Caudate nucleus (tissue), 63 donors: ENCODE measurements at places on chromosomes 5 and 9.

GRCh38 chr5:139273322-139273571, 20.3 kb upstream of the MATR3 start:
- no peak for DNase-seq

DNA sequence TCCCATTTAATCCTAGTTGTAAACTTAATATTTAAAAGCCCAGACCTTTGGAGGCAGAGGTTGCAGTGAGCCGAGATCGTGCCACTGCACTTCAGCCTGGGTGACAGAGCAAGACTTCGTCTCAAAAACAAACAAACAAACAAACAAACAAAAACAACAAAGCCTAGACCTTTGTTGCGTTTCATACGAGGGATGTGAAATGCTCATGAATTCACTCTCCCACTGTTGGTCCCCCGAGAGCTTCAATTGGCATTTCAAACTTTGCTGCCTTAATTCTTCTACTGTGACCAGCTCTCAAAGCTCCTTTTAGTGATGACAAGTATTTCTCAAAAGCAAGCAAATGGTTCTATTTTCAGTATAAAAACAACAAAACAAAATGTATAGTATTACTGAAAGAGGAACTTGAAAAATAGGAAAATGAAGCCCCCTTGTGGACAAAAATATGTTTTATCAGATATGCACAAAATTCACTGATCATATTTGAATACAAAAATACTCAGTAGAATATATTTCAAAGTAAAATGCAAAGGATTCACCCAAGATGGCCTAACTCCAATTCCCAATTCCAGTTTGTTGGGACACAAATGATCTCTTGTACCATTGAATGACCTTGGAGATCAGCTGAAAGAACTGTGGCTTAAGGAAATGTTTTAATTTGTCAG, 140.4 kb downstream of the ESM1 start:
- no peak for DNase-seq

GRCh38 chr9:78778861-78779374, 482.0 kb downstream of the PSAT1 start:
- DNase-seq, result no peak

GRCh38 chr9:121788686-121789366, 137.4 kb downstream of the DAB2IP start:
- DNase-seq, result no peak

DNA sequence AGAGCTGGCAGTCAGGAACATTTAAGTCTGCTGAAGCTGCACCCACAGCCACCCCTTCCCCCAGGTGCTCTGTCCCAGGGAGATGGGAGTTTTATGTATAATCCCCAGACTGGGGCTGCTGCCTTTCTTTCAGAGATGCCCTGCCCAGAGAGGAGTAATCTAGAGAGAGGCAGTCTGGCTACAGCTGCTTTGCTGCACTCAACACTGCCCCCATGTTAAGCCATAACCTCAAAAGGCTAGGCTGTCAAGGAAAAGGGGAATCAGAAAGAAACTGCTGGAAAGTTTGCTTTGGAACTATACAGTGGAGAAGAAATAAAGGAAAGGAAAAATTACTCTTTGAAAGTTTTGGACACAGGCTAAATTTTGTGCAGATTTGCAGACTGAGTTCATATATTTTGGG, 127.2 kb downstream of the MACIR start:
- DNase-seq, result no peak

DNA sequence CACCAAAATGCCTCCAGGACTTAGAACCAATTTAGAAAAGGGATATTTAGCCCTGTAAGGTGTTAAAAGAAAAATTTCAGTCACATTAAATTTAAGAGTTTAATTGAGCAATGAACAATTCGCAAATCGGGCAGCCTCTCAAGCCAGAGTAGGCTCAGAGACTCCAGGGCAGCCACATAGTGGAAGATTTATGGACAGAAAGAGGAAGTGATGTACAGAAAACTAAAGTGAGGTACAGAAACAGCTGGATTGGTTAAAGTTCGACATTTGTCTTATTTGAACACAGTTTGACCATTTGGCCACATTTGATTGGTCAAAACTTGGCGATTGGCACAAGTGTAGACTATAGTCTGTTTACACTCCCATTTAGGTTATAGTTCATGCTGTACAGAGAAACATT, 525.9 kb upstream of the ZNF608 start:
- no peak for DNase-seq

- DNase-seq, result no peak
Measured at GRCh38 chr5:144774197-144774596, 603.5 kb downstream of the KCTD16 start.
